ENCODE measurements at places on chromosomes 13 and 19.

DNA sequence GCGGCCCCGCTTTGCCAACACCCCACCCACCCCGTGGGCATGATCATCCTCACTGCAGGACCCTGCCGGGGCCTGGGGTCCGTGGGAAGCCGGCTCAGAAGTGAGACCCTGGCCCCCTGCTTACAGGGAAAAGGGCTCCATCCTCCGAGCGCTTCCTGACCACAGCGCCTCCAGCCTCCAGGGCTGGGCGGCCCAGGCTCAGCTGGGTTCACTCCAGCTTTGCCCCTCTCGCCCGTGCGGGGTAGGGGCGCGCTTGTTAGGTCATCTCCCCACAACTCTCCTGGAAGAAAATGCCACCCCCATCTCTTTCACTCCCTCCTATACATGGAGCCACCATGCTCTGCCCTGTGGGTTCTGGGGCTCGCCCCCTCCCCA lies 6.6 kb upstream of the C1QTNF9B start:
- DNase-seq: no peak

DNA sequence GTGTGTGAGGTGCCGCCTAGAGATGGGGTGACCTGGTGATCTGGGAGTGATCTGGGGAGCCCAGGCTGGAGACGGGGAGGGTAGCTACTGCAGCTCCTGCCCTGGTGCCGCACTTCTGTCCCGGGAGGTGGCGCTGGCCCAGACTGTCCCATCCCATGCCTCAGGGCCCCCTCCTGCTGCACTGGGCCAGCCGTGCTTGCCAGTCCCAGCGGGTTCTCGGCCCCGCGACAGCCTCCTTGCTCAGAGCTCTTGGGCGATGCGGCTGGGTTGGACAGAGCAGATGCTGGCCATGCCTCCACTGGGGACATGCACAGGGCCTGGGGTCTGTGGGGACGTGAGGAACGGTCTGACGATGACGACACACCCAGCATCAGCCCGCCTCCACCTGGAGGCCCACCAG lies 2.5 kb downstream of the RAX2 start:
- DNase-seq: no peak

DNA sequence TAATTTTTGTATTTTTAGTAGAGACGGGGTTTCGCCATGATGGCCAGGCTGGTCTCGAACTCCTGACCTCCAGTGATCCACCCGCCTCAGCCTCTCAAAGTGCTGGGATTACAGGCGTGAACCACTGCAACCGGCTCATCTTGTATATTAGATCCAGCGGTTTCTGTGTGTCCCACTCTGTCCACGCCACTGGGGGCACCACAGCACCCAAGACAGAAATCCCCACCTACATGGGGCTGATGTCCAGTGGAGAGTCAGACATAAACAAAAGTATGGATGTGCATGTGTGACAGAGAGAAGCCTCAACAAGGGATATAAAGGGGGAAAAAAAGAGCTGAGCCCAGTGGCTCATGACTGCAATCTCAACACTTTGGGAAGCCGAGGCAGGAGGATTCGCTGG lies 65.8 kb upstream of the ADGRE5 start:
- no peak for DNase-seq

GRCh38 chr19:19661141-19661674 lies 2.3 kb downstream of the ATP13A1 start:
- no peak for DNase-seq

GRCh38 chr19:49506575-49507105 lies 5.8 kb upstream of the FCGRT start:
- peak; percentile 52 for DNase-seq

GRCh38 chr19:3378352-3379150 lies 12.2 kb downstream of the NFIC start:
- no peak for DNase-seq

DNA sequence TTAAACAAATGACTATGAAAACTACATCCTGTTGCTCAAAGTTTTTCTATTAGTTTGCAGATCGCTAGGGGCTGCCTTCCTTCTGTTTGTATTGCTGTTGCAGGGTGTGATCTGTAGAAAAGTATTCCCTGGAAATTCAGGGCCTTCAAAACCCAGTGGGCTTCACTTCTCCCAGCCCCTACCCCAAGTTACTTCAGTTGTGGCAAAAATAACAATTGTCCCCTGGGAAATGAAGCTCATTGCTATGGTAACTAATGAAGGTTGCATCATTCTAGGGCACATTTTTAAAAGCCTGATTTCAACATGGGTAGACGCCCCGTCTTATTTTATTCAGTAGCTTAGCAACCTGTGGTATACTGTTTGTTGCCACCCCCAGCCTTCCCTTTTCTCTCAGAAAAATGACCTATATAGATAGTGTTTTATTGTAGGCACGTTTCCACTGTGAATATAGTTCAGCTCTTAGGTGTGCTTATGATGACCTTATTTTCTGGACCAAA lies 60.9 kb downstream of the WDFY2 start:
- DNase-seq: no peak

DNA sequence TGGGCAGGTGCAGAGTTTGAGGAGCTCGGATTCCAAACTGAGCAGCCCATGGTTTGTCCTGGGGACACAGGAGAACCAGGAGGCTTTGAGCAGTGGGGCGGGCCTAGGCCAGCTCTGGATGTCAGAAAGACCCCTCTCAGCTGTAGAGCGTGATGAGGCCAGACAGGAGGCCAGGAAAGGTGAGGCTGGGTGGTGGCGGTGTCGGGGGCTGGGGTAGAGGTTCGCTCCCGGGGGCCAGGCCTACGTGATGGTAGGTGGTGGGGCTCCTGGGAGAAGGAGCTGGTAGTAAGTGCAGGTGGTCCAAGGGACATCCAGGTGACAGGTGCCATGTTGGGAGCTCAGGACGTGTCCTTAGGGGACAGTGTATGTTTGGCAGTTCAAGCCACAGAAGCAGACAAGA lies 13.5 kb upstream of the PTOV1 start:
- no peak for DNase-seq

- DNase-seq: peak; percentile 75
These were observed 12.4 kb upstream of the CCDC9 start for GRCh38 chr19:47243776-47244547.

GRCh38 chr13:26968431-26969341 lies 202.9 kb downstream of the USP12 start:
- DNase-seq: no peak

DNA sequence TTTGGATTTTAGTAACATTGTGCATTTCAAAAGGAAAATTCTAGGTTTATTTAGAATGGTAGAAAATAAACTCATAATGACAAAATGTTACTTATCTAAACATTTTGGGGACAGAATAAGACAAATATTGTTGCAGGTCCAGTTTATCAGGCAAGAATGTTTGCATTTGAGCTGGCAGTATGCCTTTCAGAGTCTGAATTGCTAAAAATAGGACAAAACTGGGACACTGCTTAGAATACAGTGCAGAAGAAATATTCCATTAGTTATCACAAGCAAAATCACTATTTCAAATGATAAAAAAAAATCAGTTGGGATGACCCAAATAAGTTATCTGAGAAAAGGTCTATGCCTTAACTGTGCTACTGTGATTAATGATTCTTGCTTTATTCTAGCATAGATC lies 870.3 kb upstream of the MIR17HG start:
- DNase-seq: no peak

- peak; percentile 51 for DNase-seq
These were observed 776 bp upstream of the NCLN start for GRCh38 chr19:3184847-3185460.
